GM10248 (cell line): ENCODE measurements at places on chromosomes 6 and 20.
A peak's percentile ranks its signal among the peaks of the same experiment; 100 is the strongest.

DNA sequence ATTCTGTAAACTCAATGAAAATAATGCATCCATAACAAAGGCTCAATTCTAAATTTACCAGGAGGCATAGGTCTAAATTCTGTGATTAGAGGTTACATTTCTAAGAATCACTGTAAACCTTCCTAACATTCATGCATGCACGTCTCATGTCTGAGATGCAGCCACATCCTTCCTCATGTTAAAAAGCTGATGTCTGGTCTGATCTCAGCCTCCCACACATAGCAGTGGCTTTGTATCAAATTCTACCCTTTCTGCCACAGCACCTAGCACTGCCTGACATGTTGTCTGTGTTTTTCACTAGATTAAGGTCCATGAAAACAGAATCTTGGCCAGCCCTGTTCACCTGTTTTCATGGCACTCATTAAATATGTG, 171.1 kb downstream of the WDR27 start:
- no peak for DNase-seq

DNA sequence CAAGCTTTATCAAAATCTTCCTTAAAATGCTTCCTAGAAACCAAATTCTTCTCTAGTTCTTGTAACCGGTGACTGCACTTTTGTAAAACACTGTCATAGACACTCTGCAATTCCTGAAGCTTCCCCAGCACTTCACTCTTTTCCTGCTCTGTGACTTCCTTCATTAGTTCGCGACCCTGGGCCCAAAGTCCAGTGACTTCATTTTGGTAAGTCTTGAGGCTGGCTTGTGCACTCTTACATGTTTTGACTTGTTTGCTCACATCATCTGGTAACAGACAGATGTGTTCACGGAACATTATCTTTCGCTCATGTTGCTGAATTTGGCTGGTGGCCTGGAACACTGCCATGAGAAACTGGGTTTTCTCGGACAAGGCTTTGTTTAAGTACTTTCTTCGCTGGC, 306.2 kb downstream of the SYNE1 start:
- no peak for DNase-seq

DNA sequence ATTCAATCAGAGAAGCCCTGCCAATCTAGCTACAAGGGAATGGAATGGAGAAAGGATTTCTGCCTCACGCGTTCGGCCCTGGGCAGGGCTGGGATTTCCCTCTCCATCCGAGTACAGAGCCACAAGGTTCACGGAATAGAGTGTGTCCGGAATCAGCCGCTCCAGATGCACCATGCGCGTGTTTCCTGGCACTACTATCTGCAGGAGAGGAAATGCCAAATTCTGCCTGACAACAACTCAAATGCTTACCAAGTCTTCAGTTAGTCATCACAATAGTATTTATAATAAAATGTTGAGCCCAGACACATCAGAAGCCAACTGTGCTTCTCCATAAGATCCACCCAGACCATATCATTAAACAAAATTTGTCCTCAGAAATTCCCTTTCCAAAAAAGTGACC, 75.1 kb downstream of the COL12A1 start:
- DNase-seq = no peak

GRCh38 chr6:22631091-22631490, 61.7 kb downstream of the HDGFL1 start:
- no peak for DNase-seq

GRCh38 chr6:4632421-4632820, 143.8 kb upstream of the CDYL start:
- DNase-seq = no peak

DNA sequence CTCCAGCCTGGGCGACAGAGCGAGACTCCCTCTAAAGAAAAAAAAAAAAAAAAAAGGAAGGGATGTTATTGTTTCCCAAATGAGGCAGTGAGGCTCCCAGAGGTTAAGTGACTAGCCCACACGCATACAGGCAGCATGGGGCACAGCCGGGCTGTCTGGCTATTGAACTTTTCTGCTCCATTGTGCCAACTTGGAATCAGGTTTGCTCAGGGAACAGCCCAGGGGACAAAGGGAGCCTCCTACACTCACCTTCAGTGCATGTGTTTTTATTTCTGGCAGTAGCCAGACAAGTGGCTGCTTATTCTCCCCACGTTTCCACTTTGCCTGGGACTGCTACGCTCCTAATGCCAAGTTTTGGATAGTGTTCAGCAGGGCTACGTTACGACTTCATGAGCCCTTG, 10.7 kb downstream of the ETV7 start:
- DNase-seq = no peak

- no peak for DNase-seq
These were observed 76.2 kb upstream of the OLIG3 start for GRCh38 chr6:137570393-137570792.

DNA sequence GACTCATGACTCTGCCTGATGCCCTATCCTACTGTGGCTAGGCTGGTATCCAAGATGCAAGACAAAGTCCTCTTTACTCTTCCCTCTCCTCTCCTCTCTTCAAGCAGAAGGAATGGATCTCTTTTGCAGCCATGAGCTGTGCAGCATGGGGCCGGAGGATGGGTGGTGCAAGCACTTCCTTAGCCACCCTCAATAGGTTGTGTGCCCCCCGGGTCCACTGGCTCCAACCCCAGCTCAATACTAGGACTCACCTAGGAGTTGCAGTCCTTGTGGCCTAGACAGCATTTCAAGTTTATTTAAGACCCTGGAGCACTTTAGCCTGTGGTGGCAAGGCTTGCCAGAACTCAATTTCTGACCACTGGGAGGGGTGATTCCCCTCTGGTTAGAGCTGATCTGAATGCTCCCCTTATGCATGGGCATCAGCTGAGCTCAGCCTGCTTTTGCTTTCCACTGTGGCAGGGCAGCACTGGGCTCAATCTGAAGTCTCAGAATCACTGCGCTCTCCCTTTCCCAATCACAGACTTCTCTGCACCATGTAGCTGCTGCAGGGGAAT, 29.0 kb upstream of the GRM4 start:
- no peak for DNase-seq

GRCh38 chr20:23641936-23642751, 4.4 kb upstream of the CST3 start:
- no peak for DNase-seq

DNA sequence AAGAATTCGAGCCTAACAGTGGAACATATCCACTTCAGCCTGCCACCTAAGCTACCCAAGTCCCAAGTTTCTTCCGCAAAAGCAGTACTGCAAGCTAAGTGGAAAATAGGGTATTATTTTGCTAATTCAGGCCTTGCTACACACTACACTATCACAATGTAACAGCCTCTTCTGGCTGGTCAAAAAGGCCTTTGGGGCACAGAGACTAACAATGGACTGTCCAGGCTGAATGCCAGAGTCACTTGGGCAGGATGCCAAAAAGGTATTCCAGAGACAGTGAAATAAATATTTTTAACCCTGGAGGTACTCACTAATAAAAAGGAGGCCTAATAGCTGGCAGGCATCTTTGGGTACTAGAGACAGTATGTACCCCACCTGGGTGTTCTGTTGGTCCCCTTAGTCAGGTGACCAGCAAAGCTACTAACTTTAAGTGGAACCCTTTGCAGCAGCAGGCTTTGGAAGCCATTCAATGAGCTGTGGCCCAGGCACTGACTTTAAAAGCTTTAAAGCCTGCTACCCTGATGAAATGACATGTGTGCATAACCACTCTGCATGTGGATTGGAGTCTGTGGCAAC, 692.1 kb downstream of the HTR1B start:
- DNase-seq = no peak

DNA sequence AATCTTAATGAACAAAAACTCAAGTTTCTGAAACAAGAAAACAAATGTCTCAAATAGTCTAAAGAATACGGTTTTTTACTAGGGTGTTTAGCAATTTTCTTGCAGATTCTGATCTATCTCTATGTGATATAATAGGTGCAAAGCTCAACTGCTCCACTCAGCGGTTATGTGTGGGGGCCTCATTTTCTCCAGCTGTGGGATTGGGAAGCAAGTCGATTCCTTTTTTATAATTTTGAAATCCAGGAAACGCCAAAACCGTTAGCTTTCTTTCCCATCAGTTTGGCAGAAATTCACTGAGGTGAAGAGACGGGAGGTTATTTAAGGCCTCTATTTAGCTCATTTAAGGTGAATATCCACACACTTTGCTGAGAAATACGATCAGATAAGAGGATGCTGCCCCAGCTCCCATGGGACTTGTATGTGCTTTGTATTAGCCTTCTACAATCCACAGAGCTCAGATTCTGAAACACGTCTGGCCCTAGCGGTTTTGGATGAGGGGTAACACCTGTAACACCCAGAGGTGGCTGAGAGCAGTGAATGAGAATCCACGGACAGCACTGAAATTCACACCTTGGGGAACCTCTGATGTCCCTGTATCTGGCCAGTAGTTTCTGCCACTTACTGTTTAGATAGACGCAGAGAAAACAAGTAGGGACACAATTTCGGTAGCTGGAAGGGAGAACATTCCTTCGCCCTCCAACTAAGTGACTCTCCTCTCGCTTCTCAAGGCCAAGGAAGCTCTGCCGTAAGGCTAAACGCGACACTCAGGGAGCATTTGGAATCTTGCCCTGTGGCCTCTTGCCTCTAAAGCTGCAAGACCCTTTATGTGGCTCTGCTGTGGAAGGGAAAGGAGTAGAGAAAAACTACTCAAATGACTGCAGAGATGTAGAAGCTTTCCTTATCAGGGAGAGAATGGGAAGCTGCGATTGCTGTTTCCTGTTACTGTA, 6.5 kb upstream of the BCAS4 start:
- no peak for DNase-seq

- DNase-seq = no peak
These were observed 44.2 kb downstream of the AKAP12 start for GRCh38 chr6:151284012-151284411.

DNA sequence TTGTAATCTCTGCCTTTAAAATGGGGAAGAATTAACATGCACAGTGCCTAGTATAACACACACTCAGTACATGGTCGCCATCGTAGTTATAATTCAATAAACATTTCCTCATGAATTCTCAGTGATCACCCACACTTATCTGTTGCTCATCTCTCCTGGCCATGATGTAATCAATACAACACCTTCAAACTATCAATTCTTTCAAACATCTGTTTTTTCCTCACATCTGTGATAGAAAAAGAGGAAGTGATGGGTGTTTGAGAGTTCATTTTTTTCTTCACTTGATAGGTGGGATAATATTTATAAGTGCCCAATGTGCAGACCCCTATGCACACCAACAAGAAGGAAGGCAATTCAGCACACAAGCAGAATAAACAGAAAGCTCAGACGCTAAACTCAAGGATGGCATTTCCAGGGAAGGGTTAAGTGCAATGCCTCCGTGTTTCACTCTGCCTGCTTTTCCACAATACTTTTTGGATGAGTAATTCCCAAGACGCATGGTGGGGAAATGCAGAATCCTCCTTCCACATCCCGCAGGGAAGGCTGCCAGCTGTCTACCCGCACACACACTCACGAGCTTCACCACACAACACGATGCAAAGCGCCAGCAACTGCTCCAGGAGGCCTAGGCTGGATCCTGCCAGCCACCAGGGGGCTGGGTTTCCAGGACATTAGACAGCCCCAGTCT, 100.3 kb downstream of the GMPR start:
- DNase-seq = no peak

- DNase-seq = peak; percentile 83
These were observed 34.1 kb upstream of the EZR start for GRCh38 chr6:158853072-158853879.

DNA sequence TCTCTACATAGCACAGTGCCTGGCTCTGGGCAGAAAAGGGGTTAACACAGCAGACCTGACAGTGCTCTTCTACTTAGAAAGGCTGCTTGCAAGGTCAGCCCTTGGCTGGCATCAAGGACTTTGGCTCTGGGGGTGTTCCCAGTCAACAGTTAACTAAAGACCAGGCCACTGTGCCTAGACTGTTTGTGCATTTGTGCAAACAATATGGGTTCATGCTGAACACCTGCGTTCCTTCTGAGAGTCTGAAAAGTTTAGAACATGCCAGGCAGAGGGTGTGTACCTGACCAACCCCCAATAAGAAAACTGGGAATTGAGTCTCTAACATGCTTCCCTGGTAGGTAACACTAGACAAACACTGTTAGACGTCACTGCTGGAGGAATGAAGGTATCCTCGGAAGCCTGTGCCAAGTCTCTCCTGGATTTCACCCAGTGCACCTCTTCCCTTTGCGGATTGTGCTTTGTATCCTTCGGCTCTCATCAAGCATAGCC, 110.7 kb downstream of the PDE10A start:
- no peak for DNase-seq

- DNase-seq = peak; percentile 3
These were observed 564.4 kb downstream of the HAO1 start for GRCh38 chr20:7375905-7376304.

- DNase-seq = peak; percentile 40
These were observed 5.3 kb upstream of the COL12A1 start for GRCh38 chr6:75210885-75211739.
